ENCODE measurements at places on chromosomes 7 and 10. TPM values are rescaled to one million over a fixed set of nuclear protein-coding genes. Genes with fewer than 3 reads are reported as not detected.

- H3K27ac ChIP-seq, result peak overlapping the region; percentile 99
- H3K4me3 ChIP-seq, result peak overlapping the region; percentile 22
- H3K4me1 ChIP-seq, result peaks cover 65% of the 10 kb centered on the region
- H3K36me3 ChIP-seq, result 0 out of 2 replicates have a peak, but pooled peaks cover 14% of the 10 kb centered on the region
- no peaks in the 10 kb centered on the region for H3K27me3 ChIP-seq
Observed at GRCh38 chr7:130917669-130918128, 183.7 kb upstream of the KLF14 start.

DNA sequence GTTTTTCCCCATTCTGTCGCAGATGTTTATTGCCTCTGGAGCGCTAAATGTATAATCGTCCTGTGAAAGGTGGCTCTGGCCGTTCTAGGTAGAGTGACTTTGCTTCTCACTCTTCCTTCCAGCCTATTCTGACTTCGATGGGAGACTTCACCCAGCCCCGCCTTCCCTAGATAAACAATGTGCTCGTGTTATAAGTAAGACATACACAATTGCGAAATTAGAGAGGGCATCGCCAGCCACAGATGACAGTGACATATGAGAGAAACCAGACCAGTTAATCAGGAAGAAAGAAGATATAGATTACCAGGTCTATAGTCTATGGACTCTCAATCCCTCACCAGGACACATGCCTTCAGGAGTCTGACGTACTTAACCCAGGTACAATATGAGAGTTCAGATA, 1050.5 kb upstream of the AUTS2 start:
- peaks cover 14% of the 10 kb centered on the region for H3K4me1 ChIP-seq
- no peak overlapping the region for H3K27ac ChIP-seq
- no peak overlapping the region for H3K4me3 ChIP-seq
- no peaks in the 10 kb centered on the region for H3K36me3 ChIP-seq

- peak overlapping the region; percentile 44 for H3K27ac ChIP-seq
- H3K36me3 ChIP-seq, result no peaks in the 10 kb centered on the region
- no peak overlapping the region for H3K4me3 ChIP-seq
- peak; percentile 83 for DNase-seq
Observed at GRCh38 chr7:105849122-105849855, 27.1 kb downstream of the ATXN7L1 start.

GRCh38 chr7:42176724-42177101, 60.3 kb downstream of the GLI3 start:
- no peaks in the 10 kb centered on the region for H3K36me3 ChIP-seq
- no peak for DNase-seq
- no peaks in the 10 kb centered on the region for H3K4me1 ChIP-seq

DNA sequence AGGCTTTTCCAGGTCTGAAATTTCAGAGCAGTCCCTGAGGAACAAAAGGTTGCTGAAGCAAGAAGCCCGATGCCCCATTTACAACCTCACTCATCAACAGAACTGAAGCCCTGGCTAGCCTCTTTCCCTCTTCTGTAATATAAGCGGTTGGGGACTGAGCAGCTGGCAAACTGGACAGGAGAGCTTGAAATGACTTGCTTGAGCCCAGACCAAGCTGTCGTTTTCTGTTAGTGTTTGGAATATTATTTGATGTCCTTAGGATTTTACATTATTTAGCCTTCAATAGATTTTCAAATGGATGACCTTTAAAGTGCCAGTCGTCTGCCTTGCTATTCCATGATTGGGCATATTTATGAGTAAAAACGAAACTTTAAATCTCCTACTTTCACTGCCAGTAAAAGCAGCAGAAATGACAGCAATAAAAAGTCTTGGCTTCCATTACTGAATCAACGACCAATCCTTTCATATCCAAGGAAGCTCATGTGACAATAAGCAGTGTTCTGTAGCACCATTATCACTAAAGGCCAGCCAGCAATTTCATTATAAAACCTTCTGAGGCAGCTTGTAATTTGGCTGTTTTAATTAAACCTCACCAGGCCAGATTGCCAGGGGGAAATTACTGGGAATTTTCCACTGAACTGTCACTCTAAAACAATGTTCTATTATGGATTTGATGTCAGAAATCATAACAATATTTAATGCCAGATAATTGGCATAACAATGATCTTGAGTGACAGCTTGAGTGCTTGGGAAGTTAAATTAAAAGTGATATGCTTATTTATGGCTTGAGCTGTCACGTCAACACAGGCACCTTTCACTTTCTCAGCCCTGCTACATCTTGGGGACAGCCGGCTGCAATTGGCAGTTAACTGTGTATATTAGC, 85.9 kb downstream of the LSMEM1 start:
- no peak for DNase-seq
- no peak overlapping the region for H3K4me3 ChIP-seq
- H3K27ac ChIP-seq, result no peak overlapping the region
- no peaks in the 10 kb centered on the region for H3K27me3 ChIP-seq

GRCh38 chr10:35336921-35337823, 863 bp downstream of the CCNY start:
- H3K36me3 ChIP-seq, result peaks cover 5% of the 10 kb centered on the region
- no peak overlapping the region for H3K27ac ChIP-seq
- no peak for DNase-seq

- H3K27ac ChIP-seq, result no peak within 1 kb of the TSS
- H3K4me1 ChIP-seq, result no peaks in the 10 kb centered on the region
- no peaks in the 10 kb centered on the region for H3K36me3 ChIP-seq
- H3K27me3 ChIP-seq, result peaks cover 6% of the 10 kb centered on the region
Observed at GRCh38 chr10:59709395-59710125, at the start of gene SLC16A9. Gene SLC16A9 (minus strand): TSS chr10:59709850. CDS start chr10:59684291, 25,559 bp downstream.

DNA sequence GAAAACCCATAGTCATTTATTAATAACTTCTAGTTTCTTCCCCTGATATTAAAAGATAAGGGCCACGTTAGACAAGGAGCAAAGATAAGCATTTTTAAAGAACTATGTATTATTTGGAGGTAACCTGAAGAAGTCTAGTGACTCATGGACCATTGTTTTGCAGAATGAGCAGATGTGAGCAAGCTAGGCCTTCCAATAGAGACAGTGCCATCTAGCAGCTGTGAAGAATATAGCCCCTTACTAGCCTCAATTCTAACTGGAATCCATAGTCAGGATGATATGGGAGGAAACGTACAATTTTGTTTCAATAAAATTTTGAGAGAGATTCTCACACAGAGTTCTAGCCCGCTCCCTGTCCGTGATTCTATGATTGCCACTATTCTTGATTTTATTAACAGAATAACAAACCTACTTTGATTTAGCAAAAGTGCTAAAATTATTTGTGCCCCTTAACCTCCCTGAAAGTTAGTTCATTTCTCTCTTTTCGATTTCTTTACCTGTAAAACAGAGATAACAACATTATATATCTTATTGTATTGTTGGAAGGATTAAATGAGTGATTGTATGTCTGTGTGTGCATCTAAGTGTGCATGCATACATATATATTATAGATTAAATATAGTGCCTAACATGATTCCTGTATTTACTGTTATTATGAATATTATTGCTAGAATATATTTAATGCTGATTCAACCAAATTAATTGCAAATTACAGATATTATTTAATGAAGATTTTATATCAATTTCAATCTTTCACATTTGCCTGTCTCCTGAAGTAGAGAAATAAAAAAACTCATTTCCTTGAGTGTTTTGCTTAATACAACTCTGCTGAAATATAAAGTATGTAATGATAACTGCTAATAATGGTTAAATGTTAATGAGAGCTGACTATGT, 22.7 kb downstream of the FAM237B start:
- no peak overlapping the region for H3K27ac ChIP-seq
- DNase-seq, result peak; percentile 9
- no peaks in the 10 kb centered on the region for H3K27me3 ChIP-seq
- H3K4me1 ChIP-seq, result no peaks in the 10 kb centered on the region

DNA sequence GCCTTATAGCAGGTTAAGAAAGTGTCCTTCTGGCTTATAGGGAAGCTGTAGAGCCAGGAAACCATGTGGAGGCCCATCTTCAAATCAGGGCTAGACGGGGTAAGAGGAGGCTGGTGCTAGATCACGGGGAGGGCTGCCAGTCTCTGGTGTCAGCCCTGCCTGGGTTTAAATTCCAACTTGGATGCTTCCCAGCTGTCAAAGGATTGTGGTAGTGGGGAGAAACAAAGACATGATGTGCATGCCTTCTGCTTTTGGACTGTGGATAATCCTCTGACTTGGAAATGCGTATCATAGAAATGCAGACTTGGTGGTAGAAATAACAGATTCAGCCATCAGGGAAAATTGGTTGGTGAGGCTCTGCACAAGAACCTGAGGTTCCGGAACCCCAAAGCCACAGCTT, 325.6 kb downstream of the PHTF2 start:
- no peak for DNase-seq
- no peaks in the 10 kb centered on the region for H3K4me1 ChIP-seq
- no peak overlapping the region for H3K4me3 ChIP-seq
- H3K36me3 ChIP-seq, result no peaks in the 10 kb centered on the region
- H3K27me3 ChIP-seq, result no peaks in the 10 kb centered on the region

DNA sequence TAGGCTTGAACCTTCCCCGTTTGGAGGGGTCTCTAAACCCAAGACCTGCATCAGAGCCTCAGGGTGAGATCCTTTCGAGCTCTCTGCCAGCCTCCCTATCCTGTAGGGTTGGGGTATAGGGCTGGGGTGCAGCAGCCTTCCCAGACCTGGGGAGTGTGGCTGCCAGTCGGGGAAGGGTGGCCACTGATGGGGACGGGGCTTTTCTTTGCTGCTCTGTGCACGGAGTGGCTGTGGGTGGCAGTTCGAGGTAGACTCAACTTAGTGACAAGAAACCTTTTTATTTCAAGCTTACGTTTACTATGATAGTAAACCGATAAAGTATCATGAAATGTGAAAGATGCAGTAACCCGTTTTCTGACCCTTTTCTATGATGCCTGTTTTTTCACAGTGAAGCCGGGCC, 13.0 kb downstream of the ZNF316 start:
- no peak for DNase-seq
- H3K27ac ChIP-seq, result no peak overlapping the region
- no peak overlapping the region for H3K4me3 ChIP-seq

DNA sequence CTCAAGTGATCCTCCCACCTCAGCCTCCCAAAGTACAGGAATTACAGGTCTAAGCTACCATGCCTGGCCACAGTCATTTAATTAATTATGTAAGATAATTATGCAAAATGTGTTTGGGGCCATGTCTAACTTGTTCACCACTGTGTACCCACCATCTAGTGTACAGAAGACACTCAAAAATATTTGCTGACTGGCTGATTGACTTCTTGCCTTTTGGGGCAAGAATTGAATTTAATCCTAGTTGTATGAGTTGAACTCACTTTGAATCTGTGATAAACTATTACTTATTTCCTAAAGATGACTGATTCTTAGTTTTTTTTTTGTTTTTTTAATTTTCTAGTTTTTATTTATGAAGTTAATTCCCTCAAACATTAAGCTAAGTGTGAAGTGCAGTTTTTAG, 15.8 kb upstream of the ZC3HAV1L start:
- peaks cover 4% of the 10 kb centered on the region for H3K36me3 ChIP-seq
- no peak overlapping the region for H3K4me3 ChIP-seq
- no peaks in the 10 kb centered on the region for H3K27me3 ChIP-seq
- no peak overlapping the region for H3K27ac ChIP-seq

GRCh38 chr10:77458986-77459590, 178.5 kb downstream of the KCNMA1 start:
- H3K27me3 ChIP-seq, result no peaks in the 10 kb centered on the region
- no peaks in the 10 kb centered on the region for H3K4me1 ChIP-seq
- H3K27ac ChIP-seq, result no peak overlapping the region
- DNase-seq, result no peak
- H3K4me3 ChIP-seq, result no peak overlapping the region

DNA sequence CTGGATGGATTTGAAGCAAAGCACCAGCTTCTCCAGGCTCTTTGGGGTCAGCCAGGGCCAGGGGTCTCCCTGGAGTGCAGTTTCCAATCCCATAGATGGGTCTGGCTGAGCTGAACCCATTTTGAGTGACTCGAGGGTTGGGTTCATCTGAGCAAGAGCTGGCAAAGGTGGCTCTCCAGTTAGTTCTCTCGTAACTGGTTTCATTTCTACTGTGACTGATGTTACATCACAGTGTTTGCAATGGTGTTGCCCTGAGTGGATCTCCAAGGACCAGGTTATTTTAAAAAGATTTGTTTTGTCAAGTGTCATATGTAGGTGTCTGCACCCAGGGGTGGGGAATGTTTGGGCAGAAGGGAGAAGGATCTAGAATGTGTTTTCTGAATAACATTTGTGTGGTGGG, 14.2 kb downstream of the LEP start:
- H3K27ac ChIP-seq, result no peak overlapping the region
- no peaks in the 10 kb centered on the region for H3K36me3 ChIP-seq
- no peak overlapping the region for H3K4me3 ChIP-seq

GRCh38 chr10:78960316-78960800, 108.4 kb upstream of the ZMIZ1 start:
- no peaks in the 10 kb centered on the region for H3K27me3 ChIP-seq
- H3K36me3 ChIP-seq, result no peaks in the 10 kb centered on the region
- DNase-seq, result peak; percentile 48
- H3K27ac ChIP-seq, result no peak overlapping the region
- H3K4me3 ChIP-seq, result no peak overlapping the region

DNA sequence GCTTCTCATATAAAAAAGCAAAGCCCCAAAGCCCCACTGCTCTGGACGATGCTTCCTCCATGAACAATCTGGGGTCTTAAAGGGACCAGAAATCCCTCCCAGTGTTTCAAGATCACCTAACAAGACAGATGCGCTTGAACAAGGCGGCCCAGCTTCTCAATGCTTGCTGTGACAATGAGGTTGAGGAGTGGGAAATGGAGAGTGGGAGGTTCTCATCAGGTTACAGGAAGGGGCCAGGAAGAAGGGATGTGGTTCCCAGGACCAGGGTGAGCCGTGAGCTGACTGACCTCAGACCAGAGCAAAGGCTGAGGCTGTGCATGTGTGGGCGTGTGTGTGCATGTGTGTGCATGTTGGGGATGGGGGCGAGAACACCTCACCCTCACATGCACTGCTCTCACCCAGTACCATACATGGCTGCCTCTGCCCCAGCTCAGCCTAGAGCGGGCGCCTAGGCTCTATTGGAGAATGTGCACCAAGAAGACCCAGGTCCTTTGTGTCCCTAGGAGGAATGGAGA, 220.8 kb upstream of the GPR26 start:
- no peaks in the 10 kb centered on the region for H3K4me1 ChIP-seq
- H3K4me3 ChIP-seq, result no peak overlapping the region
- peaks cover 72% of the 10 kb centered on the region for H3K27me3 ChIP-seq
- H3K27ac ChIP-seq, result no peak overlapping the region
- DNase-seq, result no peak

DNA sequence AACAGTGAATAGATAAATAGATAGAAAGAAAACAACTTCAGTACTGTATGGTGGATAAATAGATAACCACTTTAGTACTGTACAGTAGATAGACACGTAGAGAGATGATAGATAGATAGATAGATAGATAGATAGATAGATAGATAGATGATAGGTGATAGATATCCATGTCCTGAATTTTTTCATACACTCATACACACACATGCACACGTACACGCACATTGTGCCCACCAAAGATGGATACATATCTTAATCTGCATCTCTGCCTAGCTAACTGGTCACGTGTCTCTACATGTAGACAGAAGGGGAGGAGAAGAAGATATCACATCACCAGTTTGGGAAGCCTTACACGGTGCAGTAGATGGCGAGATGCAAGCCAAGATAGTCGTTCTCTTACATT, 99.2 kb downstream of the ARID5B start:
- no peak for DNase-seq
- H3K36me3 ChIP-seq, result no peaks in the 10 kb centered on the region
- no peak overlapping the region for H3K27ac ChIP-seq
- no peaks in the 10 kb centered on the region for H3K4me1 ChIP-seq
- H3K4me3 ChIP-seq, result no peak overlapping the region
- no peaks in the 10 kb centered on the region for H3K27me3 ChIP-seq

OR6V1 gene
- not detected for total RNA-seq

FAM25C gene
- total RNA-seq, result not detected

CABCOCO1 gene
- not detected for total RNA-seq

ADAM8 gene
- total RNA-seq, result 18.3 TPM

PKD2L1 gene
- total RNA-seq, result not detected

PLXDC2 gene
- total RNA-seq, result not detected

SOSTDC1 gene
- total RNA-seq, result not detected

TMEM225B gene
- 1.5 TPM for total RNA-seq

CAPZA2 gene
- total RNA-seq, result 203 TPM

ANKRD61 gene
- total RNA-seq, result not detected

Data from PC-9 (cell line).